ENCODE measurements at places on chromosomes 16 and 17.
A peak's percentile ranks its signal among the peaks of the same experiment; 100 is the strongest.

DNA sequence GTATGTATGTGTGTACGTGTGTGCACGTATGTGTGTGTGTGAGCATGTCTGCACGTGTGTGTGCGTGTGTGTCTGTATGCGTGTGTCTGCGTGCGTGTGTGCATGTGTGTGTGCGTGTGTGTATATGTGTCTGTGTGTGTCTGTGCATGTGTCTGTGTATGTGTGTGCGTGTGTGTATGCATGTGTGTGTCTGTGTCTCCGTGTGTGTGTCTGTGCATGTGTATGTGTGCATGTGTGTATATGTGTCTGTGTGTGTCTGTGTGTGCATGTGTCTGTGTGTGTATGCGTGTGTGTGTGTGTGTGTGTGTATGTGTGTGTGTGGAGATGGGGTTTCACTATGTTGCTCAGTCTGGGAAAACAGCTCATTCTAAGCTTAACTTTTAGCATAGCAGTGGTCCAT is 43.9 kb downstream of the ATP2C2 start:
- DNase-seq, result no peak

DNA sequence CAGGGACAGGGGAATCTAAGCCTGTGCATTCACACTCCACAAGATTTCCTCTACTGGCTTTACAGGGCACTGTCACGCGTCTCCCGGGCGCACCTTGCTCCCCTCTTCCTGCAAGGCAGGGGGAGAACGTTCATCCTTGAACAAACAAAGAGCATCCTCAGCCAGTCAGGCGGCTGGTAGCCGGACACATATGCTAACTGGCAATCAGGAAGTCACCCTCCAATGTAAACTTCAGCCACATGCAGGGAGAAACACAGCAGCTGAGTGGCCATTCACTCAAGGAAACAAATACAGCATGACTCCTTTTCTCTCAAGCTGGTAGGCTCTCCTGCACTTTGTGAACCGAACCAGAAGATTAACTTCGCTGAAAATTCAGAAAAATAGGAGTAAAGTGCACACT is 10.8 kb upstream of the HSBP1 start:
- DNase-seq, result no peak

DNA sequence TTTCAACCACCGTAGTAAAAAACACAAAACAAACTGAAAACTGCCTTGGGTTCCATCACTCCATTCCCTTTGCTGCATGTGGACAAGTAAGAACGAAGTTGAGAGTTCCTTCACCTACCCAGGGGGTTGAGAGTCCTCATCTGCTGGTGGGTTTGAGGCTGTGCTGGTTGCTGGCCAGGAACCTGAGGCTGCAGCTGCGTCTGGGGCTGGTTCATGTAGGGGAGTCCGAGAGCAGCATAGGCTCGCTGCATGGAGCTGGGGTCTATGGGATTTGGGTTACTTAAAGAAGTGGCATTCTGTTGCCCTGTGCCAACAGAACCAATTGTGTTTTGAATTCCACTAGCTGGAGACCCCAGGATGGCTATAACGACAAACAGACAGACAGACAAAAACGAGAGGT is 65.2 kb upstream of the TRAP1 start:
- no peak for DNase-seq

DNA sequence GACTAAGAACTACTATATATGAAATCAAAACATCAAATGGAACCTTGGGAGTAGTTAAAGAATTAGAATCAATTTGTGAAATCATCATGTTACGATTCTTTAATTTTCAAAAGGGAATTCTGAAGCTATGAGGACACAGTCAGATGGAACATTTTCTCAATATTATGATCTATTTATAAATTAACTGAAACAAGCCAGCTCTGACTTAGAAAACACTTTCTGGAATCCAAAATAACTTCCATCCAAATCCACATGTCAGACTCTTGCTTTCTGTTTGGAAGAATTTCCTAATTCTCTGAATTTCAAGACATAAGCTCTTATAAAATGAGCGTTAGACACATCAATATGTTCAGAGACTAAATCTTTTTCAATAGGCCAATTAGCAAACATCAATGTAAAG is 737.7 kb upstream of the SOX9 start:
- DNase-seq, result no peak

DNA sequence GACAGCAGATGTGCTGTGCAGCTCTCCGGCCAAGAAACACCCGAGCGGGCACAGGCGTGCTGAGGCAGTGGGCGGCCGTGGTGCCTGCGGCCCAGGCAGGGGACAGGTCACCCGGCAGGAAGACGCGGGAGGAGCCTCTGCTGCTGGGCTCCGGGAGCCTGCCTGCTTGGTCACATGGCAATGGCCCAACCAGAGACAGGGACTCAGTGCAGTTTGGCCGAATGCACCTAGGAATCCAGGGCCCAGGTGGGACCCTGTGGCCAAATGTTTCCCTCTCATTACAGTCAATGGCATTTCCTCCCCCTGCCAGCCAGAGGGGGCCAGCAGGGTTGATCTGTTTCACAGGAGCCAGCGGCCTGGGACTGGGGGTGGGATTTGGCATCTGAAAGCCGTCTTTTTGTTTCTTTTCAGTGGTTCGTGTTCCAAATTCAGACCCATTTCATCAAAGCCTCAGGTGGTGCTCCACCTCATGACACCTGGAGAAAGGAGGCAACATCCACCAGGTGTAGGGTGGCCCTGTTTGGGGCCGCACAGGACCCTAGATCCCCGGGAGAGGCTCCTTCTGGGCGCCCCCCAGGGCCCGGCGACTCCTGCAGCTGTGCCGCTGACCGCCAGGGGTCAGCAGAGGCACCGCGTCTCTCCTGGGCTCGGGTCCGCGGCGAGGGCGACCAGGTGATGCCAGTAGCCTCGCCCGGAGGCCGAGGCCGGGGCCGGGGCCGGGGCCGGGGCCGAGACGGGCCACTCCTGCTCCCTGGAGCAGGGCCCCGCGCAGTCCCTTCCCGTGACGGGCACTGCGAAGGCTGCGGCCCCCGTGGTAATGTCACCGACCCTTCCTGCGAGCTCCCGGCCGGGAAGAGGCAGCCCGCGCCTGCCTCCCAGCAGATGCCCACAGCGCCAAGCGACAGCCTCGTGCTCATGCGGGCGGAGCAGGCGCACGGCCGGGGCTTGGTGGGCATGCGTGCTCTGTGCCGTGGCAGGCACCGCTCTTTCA is 118.5 kb downstream of the C16orf78 start:
- DNase-seq, result peak; percentile 62

DNA sequence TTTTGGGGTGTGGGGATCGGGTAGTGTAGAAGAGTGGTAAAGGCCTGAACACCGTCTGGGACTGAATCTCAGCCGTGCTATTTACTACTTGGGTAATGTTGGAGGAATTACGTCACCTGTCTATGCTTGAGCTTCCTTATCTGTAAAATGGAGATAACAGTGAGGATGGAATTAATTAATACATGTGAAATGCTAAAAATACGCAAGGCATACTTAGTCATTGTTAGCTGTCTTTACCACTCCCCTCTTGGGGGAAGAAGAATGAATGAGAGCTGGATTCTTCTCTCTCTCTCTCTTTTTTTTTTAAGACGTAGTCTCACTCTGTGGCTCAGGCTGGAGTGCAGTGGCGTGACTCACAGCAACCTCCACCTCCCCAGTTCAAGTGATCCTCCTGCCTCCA is 41.1 kb upstream of the TANGO6 start:
- no peak for DNase-seq

- no peak for DNase-seq
Observed at GRCh38 chr17:31549121-31549524, 157.6 kb downstream of the RAB11FIP4 start.

DNA sequence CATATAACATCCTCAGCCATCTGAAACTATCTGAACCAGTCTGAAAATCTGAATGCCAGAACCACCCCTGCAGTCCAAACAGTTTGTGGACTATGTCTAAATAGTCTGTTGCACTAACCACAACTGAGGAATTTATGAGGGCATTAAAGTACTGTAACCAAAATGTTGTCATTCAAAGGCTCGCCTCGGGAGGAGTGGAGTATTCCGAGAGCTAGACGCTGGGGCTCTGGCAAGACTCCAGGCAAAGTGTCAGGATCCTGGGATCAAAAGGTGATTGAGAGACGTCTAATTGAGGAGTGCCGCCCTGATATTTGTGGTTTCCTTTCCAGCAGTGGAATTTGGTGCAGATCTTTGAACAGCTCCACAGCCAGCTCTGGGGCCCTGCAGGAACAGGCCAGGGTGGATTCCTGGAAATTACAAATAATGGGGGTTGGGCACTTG is 142.9 kb upstream of the MYOCD start:
- DNase-seq, result no peak

GRCh38 chr17:41168121-41168520 is at the start of gene KRTAP4-3:
Gene KRTAP4-3 (minus strand): TSS chr17:41168221. CDS start chr17:41168172, 49 bp downstream.
- no peak for DNase-seq

DNA sequence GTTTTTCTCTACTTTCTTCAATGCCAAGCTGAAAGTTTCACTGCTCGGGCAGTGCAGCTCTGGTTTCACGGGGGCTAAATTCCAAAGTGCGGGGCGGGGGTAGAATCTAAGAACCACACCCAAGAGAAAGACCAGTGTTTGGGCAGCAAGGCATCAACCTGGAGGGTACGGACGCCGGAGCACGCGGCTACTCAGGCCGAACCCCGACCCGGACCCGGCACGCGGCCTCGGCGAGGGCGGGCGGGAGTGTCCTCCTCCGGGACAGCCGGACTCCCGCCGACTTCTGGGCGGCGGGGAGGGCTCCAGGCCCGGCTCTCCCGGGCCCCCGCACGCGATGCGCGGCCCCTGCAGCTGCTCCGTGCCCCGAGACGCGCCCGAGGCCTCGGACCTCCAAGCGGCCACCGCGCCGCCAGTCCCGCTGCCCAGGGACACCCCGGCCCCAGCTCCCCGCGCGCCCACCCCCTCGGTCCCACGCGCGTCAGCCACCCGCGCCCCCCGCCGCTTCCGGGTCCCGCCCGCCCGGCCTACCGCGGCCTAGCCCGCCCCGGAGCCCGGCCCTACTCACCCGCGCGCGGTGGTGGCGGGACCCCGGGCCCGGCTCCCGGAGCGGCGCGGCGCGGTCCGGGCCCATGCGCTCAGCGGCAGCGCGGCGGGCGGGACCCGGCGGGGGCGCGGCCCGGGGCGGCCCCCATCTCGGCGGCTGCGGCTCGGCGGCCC is 561 bp downstream of the AXIN1 start:
- DNase-seq, result peak; percentile 44

GRCh38 chr17:48577330-48577945 is 712 bp downstream of the HOXB4 start:
- DNase-seq, result no peak

- DNase-seq, result no peak
Observed at GRCh38 chr16:73775841-73776388, 520.7 kb upstream of the PSMD7 start.

- DNase-seq, result peak; percentile 52
Observed at GRCh38 chr16:89308391-89309333, 91.2 kb downstream of the ZNF778 start.

DNA sequence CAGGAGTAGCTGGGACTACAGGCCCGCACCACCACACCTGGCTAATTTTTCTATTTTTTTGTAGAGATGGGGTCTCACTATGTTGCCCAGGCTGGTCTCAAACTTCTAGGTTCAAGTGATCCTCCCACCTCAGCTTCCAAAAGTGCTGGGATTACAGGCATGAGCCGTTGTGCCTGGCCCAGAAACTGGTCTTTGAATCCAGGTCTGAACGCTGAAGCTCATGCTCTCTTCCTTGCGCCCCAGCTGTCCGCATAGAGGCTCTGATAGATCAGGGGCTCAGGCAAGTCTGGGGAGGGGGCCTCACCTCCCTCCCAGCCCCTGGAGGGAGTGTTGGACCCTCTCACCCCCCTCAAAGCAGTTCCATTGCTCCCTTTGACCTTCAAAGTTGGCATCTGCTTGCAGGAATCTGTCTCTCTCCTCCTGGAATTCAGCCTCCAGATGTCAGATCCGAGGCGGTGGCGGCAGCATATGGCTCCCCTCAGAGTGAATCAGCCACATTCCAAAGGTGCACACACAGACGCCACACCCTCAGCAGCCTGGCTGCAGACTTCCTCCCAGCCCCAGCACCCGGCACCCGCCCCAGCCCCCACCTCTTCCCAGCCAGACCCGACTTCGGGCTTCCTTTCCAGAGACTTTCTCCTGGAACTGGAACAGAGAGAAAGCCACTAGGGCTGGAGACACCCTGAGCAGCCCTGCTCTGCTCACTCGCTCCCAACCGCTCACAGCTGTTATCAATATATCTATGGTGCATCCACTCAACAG is 16.9 kb upstream of the GLIS2 start:
- DNase-seq, result no peak

DNA sequence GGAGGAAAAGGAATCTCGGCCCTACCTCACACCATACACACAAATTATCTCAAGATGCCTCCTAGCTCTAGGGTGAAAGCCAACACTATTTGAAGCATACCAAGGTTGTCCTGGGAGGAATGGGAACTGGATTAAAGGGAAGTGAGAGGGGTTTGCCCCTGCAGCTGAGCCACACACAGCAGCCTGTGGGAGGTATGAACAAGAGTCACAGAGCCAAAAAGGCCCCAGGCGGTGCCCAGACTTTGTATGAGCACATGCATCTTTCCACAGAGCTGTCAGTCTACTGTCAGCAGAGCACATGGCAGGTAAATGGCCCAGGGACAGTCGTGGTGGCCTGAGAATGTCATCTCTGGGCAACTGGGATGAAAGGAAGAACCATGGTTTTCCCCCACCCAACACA is 31.0 kb upstream of the RCVRN start:
- DNase-seq, result no peak

DNA sequence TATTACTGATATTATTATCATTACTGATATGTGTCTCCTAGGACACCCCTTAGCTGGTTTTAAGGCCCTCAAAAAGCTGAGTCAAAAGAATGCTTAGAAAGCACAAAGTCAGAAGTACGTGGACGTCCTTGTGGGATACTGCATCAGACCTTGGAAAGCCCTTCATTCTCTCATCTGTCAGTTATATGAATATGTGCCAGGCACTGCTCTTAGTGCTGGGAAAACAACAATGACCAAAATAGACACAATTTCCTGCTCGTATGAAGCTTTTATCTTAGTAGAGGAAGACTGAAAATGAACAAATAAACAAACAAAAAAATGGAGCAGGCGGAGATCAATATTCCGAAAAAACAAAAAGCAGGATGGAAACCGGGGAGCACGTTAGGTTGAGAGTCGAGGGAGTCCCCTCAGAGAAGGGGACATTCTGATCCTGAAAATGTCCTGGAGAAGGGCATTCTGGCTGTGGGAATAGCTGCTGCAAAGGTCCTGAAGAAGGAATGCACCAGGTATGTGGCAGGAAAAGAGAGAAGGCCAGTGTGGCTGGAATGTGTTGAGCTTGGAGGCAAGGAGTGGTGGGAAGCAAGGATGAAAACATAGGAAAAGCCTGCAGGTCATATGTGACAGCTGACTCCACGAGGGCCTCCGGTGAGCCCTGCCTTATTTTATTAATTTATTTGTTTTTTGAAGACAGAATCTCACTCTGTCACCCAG is 15.5 kb upstream of the TMEM94 start:
- DNase-seq, result no peak

- DNase-seq, result no peak
Observed at GRCh38 chr17:17874478-17874877, 37.7 kb upstream of the SREBF1 start.

- DNase-seq, result peak; percentile 77
Observed at GRCh38 chr17:32909787-32910369, 18.1 kb upstream of the TMEM98 start.
